ENCODE measurements at places on chromosomes 7 and 10. TPM values are rescaled to one million over a fixed set of nuclear protein-coding genes. Genes with fewer than 3 reads are reported as not detected.

DNA sequence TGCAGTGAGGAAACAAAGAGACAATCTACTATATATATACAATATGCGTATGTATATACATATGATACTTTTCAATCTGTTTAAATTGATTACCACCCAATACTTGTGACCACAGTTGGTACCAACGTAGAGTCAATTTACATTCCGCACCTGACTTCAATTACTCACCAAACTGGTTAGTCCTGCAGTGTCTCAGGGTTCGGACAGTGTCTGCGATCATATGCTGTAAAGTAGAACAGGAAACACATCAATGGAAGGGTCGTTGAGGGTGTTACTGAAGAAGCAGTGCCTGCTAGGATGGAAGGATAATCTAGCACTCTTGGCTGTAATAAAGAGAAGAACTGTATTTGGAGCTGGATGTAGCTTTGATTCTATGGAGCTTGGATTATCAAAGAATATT lies 179.7 kb upstream of the CDCA7L start:
- H3K27ac ChIP-seq = no peak overlapping the region
- peaks cover 7% of the 10 kb centered on the region for H3K27me3 ChIP-seq
- H3K4me3 ChIP-seq = no peak overlapping the region
- H3K4me1 ChIP-seq = no peaks in the 10 kb centered on the region
- no peak for DNase-seq
- H3K36me3 ChIP-seq = no peaks in the 10 kb centered on the region

- peaks cover 10% of the 10 kb centered on the region for H3K4me1 ChIP-seq
- H3K27ac ChIP-seq = no peak overlapping the region
- H3K4me3 ChIP-seq = no peak overlapping the region
- no peak for DNase-seq
Measured at GRCh38 chr10:114682532-114682931, 24.5 kb upstream of the ABLIM1 start.

DNA sequence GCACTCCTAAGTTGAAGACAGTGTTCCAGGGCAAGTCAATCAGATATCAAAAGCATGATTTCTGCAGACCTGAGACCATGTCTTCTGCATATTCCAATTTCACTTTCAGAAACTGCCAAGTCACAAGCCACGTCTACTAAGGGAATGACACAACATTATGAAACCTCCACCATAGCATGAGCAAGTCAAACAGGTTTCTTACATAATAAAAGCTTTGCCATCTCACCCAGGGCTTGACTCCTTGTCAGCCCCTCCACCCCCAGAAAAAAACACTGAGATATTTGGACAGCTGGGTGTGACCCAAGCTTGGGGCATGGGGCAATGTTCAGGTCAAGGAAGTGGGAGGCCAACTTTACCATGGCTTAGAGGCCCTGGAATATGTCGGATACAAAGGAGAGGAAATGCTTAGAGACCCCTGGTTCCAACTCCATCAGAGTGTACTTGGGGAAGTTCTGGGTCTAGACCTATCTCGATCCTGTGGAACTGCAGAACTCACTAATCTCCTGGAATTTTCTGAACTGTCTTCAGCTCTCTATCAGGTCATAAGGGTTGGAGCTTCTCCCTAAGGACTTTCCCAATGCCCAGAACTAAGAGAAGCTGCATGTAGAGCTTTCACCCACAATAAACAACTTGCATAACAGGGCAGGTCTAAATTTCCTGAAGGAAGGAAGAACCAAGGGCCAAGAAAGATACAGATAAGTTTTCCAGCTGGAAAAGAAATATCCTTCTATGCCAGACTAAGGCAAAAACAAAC lies 80.6 kb upstream of the NAMPT start:
- H3K36me3 ChIP-seq = no peaks in the 10 kb centered on the region
- no peak for DNase-seq
- H3K27ac ChIP-seq = no peak overlapping the region

DNA sequence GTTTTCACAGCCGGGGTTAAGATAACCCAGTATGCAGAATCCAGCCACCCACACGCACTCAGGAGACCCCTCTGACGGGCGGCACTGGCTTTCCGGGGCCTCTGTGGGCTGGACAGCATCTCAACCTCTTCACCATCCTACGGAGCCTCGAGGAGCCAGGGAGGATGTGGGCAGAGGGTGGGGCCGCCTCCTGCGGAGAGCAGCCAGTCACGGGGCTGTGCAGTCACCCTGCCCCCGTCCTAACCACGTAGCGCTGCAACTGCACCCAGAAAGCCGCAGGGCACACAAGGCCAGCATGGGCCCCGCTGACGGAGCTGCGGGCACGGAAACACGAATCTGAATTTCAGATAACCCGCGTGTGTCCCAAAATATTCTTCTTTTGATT lies 270.3 kb downstream of the ELFN1 start:
- no peak overlapping the region for H3K27ac ChIP-seq
- no peak for DNase-seq

- DNase-seq = peak; percentile 0
- no peaks in the 10 kb centered on the region for H3K4me1 ChIP-seq
- no peak overlapping the region for H3K4me3 ChIP-seq
- H3K27me3 ChIP-seq = no peaks in the 10 kb centered on the region
- no peak overlapping the region for H3K27ac ChIP-seq
Measured at GRCh38 chr7:135117096-135117495, 30.8 kb upstream of the TMEM140 start.

- no peaks in the 10 kb centered on the region for H3K36me3 ChIP-seq
- H3K4me1 ChIP-seq = no peaks in the 10 kb centered on the region
- H3K27ac ChIP-seq = no peak overlapping the region
- H3K4me3 ChIP-seq = no peak overlapping the region
Measured at GRCh38 chr10:90407131-90407530, 450.7 kb downstream of the HTR7 start.

GRCh38 chr7:93293229-93293628 lies 61.1 kb downstream of the VPS50 start:
- no peak overlapping the region for H3K4me3 ChIP-seq
- no peaks in the 10 kb centered on the region for H3K27me3 ChIP-seq
- no peaks in the 10 kb centered on the region for H3K36me3 ChIP-seq
- no peak for DNase-seq
- H3K27ac ChIP-seq = no peak overlapping the region

GRCh38 chr7:41911792-41912191 lies 208.9 kb upstream of the INHBA start:
- H3K27ac ChIP-seq = peak overlapping the region; percentile 89
- H3K4me3 ChIP-seq = no peak overlapping the region
- H3K27me3 ChIP-seq = no peaks in the 10 kb centered on the region
- H3K36me3 ChIP-seq = no peaks in the 10 kb centered on the region
- DNase-seq = peak; percentile 95

- no peaks in the 10 kb centered on the region for H3K4me1 ChIP-seq
- H3K27ac ChIP-seq = no peak overlapping the region
- H3K4me3 ChIP-seq = no peak overlapping the region
Measured at GRCh38 chr7:110870926-110871325, 220.0 kb upstream of the LRRN3 start.

DNA sequence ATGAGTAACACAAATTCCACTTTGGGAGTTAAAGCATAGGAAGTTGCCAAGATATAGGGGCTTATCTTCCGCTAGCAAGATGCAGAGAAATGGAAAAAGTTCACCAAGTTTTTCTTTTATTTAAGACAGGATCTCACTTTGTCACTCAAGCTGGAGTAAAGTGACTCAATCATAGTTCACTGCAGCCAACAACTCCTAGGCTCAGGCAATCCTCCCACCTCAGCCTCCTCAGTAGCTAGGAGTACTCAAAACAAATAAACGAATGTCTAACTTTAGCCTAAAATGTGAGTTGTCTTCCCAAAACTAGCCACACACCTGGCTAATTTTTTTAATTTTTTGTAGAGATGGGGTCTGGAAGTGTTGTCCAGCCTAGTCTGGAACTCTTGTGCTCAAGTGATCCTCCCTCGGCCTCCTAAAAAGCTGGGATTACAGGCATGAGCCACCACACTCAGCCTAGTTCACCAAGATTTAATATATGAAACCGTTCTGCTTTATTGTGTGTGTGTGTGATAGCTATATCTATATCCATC lies 9.9 kb downstream of the VIM start:
- no peak overlapping the region for H3K4me3 ChIP-seq
- H3K27me3 ChIP-seq = no peaks in the 10 kb centered on the region
- peaks cover 11% of the 10 kb centered on the region for H3K4me1 ChIP-seq
- DNase-seq = peak; percentile 51
- no peak overlapping the region for H3K27ac ChIP-seq
- H3K36me3 ChIP-seq = peaks cover 29% of the 10 kb centered on the region

- H3K4me3 ChIP-seq = no peak overlapping the region
- peak; percentile 57 for DNase-seq
- H3K27ac ChIP-seq = peak overlapping the region; percentile 36
- H3K27me3 ChIP-seq = no peaks in the 10 kb centered on the region
Measured at GRCh38 chr7:134890246-134891240, 95.8 kb upstream of the AGBL3 start.

CACUL1 gene
- 23.5 TPM for total RNA-seq

PNLIPRP3 gene
- not detected for total RNA-seq

CFAP70 gene
- total RNA-seq = 0.18 TPM

SPDYE2B gene
- not detected for total RNA-seq
